Pancreas (tissue), 10 donors: ENCODE measurements at places on chromosomes 5 and 9.

GRCh38 chr5:150137997-150138396 lies 17.6 kb downstream of the PDGFRB start:
- DNase-seq: no peak

DNA sequence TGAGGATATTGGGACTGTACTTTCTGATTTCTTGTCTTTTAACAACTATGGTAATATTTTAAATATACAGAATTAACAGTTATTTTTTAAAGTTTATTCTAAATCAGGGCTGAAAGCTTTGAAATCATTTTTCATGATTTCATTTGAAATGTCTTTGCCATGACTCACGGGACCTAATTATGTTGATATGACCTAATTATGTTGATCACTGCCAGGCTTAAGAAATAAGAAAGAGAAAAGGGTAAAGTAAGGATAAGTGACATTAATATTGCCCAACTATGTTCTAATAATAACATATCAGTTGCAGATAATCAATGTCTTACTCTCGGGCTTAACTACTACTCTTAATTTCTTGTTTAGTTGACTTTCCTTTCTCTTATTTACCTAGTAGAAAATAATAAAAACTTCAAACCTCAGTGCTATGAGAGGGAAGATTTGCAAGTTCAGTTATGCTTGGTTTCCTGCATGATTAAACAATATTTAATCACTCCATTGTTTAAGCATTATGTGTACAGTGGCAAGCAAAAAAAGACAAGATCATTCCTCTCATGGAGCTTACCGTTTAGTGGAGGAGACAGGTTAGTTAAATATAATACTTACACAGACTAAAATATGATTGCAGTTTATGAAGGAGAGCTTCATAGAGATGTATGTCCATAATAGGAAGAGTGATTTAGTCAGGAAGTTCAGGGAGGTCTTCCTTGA lies 67.0 kb upstream of the EIF4EBP3 start:
- no peak for DNase-seq

DNA sequence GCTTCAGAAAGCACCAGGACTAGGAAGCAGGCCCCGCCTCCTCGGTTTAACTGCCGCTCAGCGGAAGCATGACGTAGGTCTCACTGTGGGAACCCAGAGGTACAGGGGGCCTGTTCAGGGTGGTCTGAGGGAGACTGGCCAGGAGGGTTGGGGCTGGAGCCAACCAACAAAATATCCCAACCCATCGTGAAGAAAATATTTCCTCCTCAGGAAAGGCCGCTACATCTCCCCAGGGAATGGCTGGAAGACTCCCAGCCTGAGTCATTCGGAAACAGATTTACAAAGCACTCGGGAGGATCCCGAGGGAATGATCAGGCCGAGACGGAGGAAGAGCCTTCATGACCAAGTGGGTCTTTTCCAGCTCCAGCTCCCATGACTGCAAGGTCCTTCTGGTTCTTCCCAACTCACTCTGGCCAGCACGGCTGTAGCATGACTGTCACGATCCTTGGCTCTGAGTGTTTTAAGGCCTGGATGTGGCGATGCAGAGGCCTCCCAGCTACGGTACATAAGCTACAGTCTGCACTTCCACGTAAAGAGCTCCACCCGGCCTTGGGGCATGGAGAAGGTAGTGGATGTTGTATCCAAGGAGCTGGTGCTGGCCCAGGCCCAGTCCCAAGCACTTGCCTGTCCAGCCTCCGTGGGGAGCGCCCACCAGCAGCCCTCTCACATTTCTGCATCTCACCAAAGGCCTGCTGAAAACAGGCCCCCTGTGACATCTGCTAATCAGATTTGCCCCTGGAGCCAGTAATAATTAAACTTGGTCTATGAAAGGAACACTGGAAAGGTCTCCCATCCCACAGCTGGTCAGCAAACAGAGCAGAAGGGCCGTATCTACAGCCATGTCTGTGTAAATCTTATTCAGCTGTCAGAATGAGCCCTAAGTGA lies 100.6 kb downstream of the LHFPL2 start:
- DNase-seq: no peak

DNA sequence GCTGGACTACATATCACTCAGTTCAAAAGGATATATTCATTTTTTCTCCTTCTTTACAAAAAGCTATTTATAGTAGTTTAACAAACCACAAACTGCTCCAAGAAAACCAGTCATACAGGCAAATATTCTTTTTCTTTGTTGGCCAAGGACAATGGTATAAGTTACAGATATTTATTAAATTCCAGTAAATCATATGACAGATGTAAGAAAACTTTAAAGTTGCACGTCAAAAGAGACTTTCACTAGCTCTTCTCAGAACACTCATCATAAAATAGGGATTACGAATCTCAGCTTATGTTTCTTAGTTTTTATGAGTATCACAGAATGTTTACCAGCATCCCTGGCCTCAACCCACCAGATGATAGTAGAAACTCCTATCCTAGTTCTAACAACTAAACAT lies 67.2 kb downstream of the ANKRD31 start:
- DNase-seq: no peak

GRCh38 chr5:166346726-166347374 lies 1944.6 kb upstream of the WWC1 start:
- no peak for DNase-seq
